ENCODE measurements at places on chromosomes 4 and X. TPM values are rescaled to one million over a fixed set of nuclear protein-coding genes. Genes with fewer than 3 reads are reported as not detected.

DNA sequence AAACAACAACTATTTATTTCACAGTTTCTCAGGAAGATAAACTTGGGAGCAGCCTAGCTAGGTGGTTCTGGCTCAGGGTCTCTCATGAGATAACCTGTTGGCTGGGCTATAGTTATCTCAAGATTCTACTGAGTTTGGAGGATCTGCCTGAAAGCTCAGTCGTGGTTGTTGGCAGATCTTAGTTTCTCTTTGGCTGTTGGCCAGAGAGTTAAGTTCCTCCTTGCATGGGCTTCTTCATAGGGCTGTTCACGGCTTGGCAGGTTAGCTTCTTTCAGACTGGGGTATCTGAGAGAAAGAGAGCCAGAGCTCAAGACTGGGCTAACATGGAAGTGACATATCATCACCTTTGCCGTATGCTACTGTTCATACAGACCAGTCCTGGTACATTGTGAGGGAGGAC lies 28.7 kb downstream of the SEC24B start:
- no peak for DNase-seq

The ALPK1 gene
- total RNA-seq: 16.6 TPM

The AWAT2 gene
- total RNA-seq: not detected

DNA sequence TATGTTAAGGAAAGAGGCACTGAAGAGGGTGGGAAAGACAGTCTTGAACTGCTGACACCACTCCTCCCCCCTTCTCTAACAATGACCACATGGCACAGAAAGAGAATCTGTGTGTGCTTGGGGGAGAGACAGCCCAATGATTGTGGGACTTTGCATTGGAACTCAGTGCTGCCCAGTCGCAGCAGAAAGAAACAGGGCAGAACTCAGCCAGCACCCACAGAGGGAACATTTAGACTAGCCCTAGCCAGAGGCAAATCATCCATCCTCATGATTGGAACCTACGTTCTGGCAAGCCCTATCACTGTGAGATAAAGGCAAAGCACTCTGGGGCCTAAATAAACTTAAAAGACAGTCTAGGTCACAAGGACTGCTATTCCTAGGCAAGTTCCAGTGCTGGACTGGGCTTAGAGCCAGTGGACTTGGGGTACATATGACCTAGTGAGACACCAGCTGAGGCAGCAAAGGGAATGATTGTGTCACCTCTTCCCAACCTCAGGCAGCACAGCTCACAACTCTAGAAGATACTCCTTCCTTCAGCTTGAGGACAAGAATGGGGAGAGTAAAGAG lies 132.8 kb upstream of the S100G start:
- DNase-seq: no peak

DNA sequence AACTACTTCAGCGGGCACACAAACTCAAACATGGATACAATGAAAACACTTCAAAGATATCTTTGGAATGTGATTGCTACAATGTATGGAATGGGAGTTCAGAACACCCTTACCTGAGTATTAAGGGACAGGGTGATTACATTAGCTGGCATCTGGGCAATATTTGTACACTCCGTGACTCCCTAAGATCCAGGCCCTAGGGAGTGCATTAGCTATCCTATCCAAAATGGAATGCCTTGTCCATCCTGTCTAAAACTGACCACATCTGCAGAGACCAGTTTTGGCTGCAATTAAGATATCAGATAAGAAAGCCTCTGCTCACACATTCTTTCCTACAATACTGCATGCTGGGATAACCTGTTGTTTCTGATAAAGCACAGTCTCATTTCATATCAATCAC lies 176.6 kb upstream of the EMCN start:
- no peak for DNase-seq

The ESX1 gene
- total RNA-seq: not detected

The UFSP2 gene
- 33.4 TPM for total RNA-seq

GRCh38 chrX:16516232-16516876 lies 133.6 kb upstream of the S100G start:
- no peak for DNase-seq

DNA sequence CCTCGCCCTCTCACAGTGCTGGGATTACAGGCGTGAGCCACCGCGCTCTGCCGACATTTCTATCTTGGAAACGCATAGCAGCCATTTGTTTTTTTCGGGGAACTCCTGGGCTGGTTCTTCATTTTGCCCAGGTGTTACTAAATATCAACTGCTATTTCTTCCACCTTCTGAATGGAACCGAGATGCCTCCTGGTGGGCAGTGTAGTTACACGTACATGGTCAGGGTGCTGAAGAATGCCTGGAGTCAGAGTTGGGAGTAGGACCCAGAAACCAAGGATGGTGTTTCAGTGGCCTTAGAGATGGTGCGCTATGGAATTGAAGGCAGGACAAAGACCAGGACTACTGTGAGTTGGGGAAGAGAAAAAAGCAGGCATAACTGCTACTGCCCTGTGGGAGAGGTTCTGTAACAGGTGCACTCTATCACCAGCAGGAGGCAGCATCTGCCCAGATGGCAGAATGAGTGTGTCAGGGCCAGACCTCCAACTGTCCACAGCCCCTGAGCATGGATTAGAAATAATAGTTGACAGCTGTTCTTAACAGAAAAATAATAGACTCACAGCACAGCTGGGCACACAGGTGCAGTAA lies 81.7 kb downstream of the ZC4H2 start:
- DNase-seq: peak; percentile 44

The ENPEP gene
- 8.7 TPM for total RNA-seq

The PF4V1 gene
- not detected for total RNA-seq

The SYP gene
- total RNA-seq: 1.4 TPM

DNA sequence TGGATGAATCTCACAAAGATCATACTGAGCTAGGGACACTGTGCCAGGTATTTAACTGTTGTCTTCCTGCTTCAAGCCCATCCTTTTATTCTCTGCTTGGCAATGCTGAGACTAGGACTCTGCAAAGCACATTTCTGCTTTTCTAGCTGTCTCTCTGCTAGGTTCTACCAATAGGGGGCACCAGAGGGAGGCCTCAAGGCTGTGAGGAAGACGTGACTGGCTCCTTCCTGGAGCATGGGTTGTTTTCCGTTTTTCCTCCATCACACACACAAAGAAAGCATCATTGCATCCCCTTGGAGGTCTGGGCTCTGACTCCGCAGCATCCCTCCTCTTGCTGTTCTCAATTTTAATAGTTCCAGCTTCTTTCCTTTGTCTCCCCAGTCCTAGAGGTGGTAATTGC lies 10.9 kb upstream of the DCTD start:
- no peak for DNase-seq

The SLC49A3 gene
- 8.5 TPM for total RNA-seq

- no peak for DNase-seq
Measured at GRCh38 chrX:151771726-151772125, 37.2 kb downstream of the CNGA2 start.

GRCh38 chrX:74705269-74705668 lies 90.8 kb upstream of the RLIM start:
- DNase-seq: no peak

The SCRG1 gene
- 3.5 TPM for total RNA-seq

DNA sequence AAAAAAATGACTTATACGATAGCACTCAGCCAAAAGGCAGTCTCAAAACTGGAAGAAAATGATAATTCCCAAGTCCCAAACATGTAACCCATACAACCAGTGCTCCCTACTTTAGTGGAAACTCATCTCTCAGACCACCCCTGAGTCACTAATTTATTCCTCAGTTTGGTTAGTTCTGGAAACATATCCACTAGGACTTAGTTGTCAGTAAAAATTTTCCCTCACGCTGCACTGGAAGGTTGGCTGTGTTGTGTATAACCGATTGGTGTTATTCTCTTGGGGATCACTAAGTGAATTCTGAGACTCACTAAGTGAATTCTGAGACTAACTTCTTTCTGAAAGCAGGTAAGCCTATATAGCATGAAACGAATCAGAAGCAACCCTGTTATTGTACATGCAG lies 48.5 kb upstream of the GAB1 start:
- DNase-seq: no peak

The STPG2 gene
- total RNA-seq: 0.24 TPM

GRCh38 chr4:38145741-38146140 lies 185.5 kb downstream of the PTTG2 start:
- no peak for DNase-seq

DNA sequence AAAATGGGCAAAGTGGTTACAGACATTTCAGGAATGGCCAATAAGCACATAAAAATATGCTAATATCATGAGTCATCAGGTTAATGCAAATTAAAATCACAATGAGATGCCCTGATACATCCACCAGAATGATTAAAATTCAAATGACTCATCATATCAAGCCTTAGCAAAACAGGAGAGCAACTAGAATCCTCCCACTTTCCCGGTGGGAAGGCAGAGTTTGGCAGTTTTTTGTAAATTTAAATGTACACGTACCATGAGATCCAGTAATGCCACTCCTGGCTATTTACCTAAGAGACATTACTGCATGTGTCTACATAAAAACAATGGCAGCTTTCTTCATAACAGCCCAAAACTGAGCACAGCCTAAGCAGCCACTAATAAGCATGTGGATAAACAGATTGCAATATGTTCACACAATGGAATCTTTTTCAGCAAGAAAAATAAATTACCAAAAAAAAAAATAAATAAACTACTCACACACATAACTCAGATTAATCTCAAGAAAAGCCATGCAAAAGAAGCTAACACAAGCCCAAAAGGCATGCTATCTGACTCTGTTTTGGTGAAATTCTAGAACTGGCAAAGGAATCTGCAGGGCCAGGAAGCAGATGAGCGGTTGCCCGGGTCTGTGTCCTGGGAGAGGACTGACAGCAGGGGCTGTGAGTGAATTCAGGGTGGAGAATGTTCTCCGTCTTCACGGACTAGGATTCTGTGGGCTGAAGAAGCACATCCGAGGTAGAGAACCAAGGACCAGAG lies 48.8 kb downstream of the AFAP1 start:
- no peak for DNase-seq

DNA sequence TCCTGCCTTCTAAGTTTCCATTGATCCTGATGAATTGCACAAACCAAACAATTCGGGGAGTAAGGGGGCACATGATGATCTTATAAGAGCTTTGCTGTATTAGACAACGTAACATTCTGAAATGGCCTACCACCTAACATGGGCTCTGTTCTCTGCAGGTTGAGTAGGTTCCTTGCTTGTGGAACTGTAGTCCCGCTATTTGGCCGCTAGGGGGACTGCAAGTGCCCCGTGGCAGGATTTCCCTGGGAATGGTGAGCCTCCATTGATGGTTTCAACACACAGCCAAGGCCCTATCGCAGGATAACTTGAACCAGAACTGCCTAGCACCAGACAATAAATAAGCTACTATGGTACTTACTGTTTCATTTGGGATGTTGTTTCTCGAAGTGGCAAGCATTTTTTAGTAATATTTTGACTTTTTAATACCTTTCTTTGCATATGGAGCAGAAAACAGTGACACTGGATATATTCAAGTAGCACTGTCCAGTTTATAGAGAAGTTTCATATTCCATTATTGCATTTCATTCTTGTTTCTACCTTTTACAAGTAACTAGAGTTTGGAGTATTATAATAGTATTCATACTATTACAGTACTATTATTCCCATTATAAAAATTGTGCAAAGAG lies 11.9 kb downstream of the AR start:
- peak; percentile 19 for DNase-seq

The MAGEA12 gene
- total RNA-seq: not detected

The PLK4 gene
- total RNA-seq: 5.7 TPM

DNA sequence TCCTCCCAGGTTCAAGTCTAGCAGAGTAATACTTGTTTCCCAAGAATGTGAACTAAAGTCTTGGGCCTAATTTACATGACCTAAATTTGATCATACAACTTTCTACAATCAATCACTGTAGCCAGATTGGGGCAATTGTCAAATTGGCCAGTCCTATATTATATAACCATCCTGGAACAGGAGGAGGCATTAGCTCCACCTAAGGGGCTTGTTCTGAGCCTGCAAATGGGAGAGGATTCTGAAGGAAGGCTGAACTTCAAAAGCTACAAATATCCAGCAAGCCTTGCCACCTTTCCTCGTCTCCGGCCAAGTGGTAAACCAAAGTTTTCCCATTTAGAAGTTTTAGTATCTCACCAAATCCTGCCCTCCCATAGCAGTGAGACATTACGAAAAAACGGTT lies 1289.6 kb upstream of the TENM3 start:
- no peak for DNase-seq

DNA sequence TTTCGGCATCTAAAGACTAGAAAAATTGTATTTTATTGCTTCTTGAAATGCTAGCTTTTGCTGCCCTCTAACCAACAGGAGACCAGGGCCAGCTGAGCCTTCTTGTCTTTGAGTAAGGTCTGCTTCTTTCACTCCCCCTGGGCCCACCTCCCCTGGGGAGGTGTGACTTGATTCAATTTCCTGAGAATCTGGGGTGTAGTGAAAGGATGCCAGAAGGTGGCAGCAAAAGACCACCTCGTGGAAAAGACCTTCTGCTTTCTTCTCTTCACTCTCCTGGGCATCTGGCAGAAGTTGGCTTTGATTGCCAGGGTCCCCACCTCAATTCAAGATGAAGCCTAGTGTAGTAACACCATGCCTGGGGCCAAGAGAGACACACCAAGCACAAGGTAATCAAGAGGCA lies 96.5 kb upstream of the MAOA start:
- DNase-seq: peak; percentile 70

The SLC16A2 gene
- total RNA-seq: 13.8 TPM

- no peak for DNase-seq
Measured at GRCh38 chrX:13051529-13052172, 7.2 kb upstream of the FAM9C start.

The IL13RA1 gene
- 40.9 TPM for total RNA-seq

The OTUD6A gene
- not detected for total RNA-seq

DNA sequence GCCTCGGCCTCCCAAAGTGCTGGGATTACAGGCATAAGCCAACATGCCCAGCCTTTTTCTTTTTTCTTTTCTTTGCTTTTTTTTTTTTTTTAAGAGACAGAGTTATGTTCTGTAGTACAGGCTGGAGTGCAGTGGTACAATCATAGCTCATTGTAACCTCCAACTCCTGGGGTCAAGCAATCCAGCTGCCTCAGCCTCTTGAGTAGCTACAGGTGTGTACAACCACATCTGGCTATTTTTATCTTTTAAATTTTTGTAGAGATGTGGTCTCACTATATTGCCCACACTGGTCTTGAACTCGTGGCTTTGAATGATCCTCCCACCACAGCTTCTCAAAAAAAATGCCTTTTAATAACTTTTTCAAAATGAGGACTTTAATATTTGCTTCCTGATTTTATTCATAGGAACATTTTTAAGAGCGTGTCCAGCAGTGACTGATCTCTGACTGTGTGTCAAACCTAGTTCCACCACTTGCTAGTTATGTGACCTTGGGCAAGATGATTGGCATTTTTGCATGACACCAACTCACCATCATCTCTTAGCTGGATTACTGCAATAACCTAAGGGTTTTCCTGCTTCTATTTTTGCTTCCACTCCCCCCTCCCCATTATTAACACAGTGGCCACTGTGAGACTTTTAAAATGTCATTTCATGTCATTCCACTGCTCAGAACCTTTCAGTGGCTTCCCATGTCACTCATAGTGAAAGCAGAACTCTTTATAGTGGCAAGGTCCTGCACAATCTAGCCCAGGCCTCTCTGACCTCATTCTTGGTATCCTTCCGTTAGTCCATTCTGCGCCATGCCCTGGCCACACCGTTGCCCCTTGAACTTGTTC lies 4.5 kb upstream of the TNIP3 start:
- no peak for DNase-seq

Data from hepatocyte (in vitro differentiated cells).